ENCODE measurements at places on chromosomes 2 and 18. TPM values are rescaled to one million over a fixed set of nuclear protein-coding genes. Genes with fewer than 3 reads are reported as not detected.

BBS5 gene
- 13.5 TPM for total RNA-seq

ALPG gene
- not detected for total RNA-seq

LAMA1 gene
- total RNA-seq: 2.0 TPM

NDC80 gene
- 1.3 TPM for total RNA-seq

PDE1A gene
- total RNA-seq: 45.7 TPM

NPPC gene
- total RNA-seq: 0.67 TPM

SOWAHC gene
- 30.9 TPM for total RNA-seq

UGT1A4 gene
- not detected for total RNA-seq

DSC3 gene
- total RNA-seq: 2.9 TPM

NT5DC4 gene
- total RNA-seq: not detected

RGPD3 gene
- total RNA-seq: 0.22 TPM

NEUROD1 gene
- not detected for total RNA-seq

PDE11A gene
- total RNA-seq: 2.4 TPM

CYP26B1 gene
- total RNA-seq: 12.7 TPM

GAD1 gene
- total RNA-seq: 0.36 TPM

ZFP36L2 gene
- 172 TPM for total RNA-seq

MROH2A gene
- total RNA-seq: not detected

ERFE gene
- 0.58 TPM for total RNA-seq

OTOF gene
- total RNA-seq: 0.13 TPM

MAL gene
- total RNA-seq: 241 TPM

PXDN gene
- 38.1 TPM for total RNA-seq

NTSR2 gene
- not detected for total RNA-seq

SPRED2 gene
- total RNA-seq: 64.7 TPM

SIX2 gene
- 3.6 TPM for total RNA-seq

EGR4 gene
- total RNA-seq: not detected

ZNG1B gene
- total RNA-seq: 34.9 TPM

GRB14 gene
- 20.2 TPM for total RNA-seq

CROCC2 gene
- total RNA-seq: 0.18 TPM

LOXHD1 gene
- total RNA-seq: 0.89 TPM

SGPP2 gene
- total RNA-seq: 0.53 TPM

GDF7 gene
- total RNA-seq: 7.6 TPM

CREG2 gene
- total RNA-seq: not detected

CCDC141 gene
- 12.3 TPM for total RNA-seq

TUBA3D gene
- not detected for total RNA-seq

MC4R gene
- total RNA-seq: not detected

TBR1 gene
- total RNA-seq: not detected

ASAP2 gene
- 47.1 TPM for total RNA-seq

NBEAL1 gene
- 67.9 TPM for total RNA-seq

CD207 gene
- total RNA-seq: 1.4 TPM

KCNG2 gene
- 0.22 TPM for total RNA-seq

MC5R gene
- not detected for total RNA-seq

ST6GAL2 gene
- not detected for total RNA-seq

CNOT11 gene
- total RNA-seq: 24.3 TPM

FBXO48 gene
- 2.1 TPM for total RNA-seq

CBLN2 gene
- total RNA-seq: not detected

VSNL1 gene
- total RNA-seq: 0.67 TPM

FAM110C gene
- total RNA-seq: 0.58 TPM

SRD5A2 gene
- not detected for total RNA-seq

TRAF3IP1 gene
- 33.4 TPM for total RNA-seq

FAM98A gene
- total RNA-seq: 48.1 TPM

MATN3 gene
- total RNA-seq: 8.8 TPM

SLC35G4 gene
- total RNA-seq: not detected

Data from sciatic nerve (tissue), 2 donors.